ENCODE measurements at places on chromosomes 3 and 15. TPM values are rescaled to one million over a fixed set of nuclear protein-coding genes. Genes with fewer than 3 reads are reported as not detected.

DNA sequence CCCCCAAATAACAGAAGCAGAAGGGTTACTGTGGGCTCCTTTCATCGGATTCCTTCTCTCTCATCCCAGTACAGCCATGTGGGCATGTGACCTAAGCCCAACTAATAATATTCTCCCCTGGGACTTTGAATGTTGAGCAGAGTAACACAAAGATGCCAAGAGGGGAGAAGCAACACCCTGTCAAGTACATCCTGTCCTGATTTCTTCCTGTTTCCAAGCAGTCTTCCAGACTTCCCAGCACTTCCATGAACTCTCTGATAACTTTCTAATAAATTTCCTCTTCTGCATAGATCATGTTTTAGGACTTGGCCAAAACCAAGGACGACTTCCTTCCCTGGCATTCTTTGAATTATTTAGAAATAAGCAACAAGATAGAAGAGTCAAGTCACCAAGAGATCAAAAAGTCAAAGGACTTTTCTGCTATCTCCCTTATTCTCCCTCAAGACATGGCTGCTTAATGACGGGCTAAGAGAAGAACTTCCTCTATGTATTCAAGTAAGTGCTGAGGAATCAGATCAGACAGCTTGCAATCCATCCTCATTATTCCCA is 37.9 kb downstream of the CRYGS start:
- no peak for DNase-seq

- no peak for DNase-seq
Observed at GRCh38 chr3:45486136-45486535, 97.8 kb downstream of the LARS2 start.

SNTN gene
- not detected for total RNA-seq

ALDH1A3 gene
- 21.0 TPM for total RNA-seq

CEMIP gene
- 7.3 TPM for total RNA-seq

GRCh38 chr3:72690629-72691028 is 157.6 kb downstream of the SHQ1 start:
- DNase-seq, result no peak

GRCh38 chr3:179421500-179421899 is 29.8 kb downstream of the GNB4 start:
- peak; percentile 44 for DNase-seq

DNA sequence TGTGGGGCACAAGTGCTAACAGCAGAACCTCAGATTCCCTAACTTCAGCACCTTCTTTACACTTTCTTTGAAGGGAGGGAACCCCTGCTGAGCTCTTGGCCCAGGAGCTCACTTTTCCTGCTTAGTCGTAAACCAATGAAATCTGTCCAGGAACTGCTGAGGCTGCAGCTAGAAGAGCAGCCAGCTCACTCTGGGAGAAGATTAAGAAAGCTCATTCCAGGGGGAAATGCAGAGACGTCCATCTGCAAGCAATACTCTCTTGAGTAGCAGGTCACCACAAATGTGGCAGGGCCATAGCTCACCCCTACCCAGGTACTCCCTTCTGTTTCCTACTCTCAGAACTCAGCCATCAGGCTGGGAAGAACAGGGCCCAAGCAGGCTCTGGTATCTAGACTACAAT is 103.3 kb downstream of the WDR76 start:
- DNase-seq, result no peak

CHL1 gene
- total RNA-seq, result not detected

DNA sequence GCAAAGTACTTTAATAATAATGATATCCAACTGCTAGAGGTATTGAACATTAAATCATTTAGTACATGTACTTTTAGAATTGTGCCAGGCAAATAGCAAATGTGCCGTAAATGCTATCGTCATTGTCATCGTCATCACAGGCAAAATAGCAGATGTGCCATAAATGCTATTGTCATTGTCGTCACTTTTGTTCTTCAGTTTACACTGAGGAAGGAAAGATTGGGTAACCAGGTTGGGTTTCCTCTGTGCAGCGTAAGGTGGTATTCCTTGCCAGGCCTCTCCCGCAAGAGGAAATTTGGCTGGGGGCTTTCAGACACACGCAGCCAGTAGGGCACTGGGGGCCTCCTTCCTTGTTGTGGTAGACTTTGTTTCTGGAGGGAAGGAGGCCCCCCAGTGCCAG is 26.4 kb downstream of the ABHD17C start:
- DNase-seq, result no peak

DNA sequence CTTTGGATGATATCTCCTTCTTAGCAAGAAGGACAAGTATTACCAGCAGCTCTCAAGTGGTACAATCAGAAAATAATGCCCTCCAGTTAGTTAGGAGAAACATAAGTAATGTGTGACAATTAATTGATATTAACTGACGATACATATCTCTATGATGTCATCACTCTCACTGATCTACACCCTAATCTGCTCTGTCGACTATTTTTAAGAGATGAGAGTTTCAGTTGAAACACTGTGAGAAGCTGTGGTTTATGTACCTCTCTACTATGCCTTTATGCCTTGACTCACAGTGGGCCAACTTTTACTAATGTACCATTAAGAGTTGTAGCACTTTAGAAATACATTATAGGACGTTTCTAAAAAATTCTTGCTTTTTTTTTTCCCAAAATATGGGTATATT is 8.6 kb downstream of the CEP152 start:
- no peak for DNase-seq

HRG gene
- not detected for total RNA-seq

DNA sequence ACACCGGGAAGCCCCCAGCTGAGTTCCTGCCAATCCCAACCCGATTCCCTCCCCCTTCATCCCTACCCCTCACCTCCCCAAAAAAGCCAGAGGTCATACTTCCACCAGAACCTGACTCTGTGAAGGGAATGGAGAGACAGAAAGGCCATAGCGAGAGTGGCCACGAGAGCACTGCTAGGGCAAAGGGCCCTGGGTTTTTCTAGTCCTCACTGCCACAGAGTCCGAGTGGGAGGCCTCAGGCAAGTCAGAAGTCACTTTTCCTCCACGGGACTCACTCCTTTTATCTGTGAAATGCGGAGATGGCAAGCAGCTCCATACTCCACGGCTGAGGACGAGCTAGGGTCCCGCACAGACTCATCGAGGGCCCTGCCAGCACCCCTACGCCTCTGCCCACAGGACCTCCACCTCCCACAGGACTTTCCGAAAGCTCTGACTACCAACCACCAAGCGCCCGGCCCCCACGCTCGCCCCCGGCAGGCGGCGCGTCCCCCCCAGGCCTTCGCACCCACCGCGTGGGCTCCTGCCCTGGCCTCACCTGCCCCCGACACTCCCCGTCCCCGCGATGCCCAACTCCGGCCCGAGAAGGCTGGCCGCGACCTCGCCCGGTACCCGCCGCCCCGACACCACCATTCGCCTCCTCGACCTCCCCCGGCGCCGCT is 792 bp downstream of the ATP13A3 start:
- DNase-seq, result peak; percentile 57

GRCh38 chr3:45143673-45144671 is 2.2 kb downstream of the CDCP1 start:
- no peak for DNase-seq

DNA sequence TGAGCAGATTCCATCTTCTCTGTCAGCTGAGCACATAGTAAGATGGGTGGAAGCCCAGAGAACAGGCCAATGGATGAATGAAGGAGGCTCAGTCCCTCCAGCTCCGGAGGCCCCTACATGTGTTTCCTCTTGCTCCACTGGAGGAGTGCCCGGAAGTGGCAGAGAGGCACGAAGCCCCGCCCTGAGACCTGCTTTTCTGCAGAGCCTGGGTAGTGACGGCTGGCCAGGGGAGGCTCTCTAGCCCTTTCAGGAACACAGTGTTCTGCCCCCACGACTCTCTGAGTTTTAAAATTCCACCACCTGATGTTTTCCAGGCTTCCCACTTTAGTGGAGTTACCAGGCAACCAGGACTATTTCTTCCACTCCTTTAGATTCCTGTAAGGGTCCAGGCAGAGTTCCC is 149.4 kb upstream of the SLC6A11 start:
- DNase-seq, result no peak

DNA sequence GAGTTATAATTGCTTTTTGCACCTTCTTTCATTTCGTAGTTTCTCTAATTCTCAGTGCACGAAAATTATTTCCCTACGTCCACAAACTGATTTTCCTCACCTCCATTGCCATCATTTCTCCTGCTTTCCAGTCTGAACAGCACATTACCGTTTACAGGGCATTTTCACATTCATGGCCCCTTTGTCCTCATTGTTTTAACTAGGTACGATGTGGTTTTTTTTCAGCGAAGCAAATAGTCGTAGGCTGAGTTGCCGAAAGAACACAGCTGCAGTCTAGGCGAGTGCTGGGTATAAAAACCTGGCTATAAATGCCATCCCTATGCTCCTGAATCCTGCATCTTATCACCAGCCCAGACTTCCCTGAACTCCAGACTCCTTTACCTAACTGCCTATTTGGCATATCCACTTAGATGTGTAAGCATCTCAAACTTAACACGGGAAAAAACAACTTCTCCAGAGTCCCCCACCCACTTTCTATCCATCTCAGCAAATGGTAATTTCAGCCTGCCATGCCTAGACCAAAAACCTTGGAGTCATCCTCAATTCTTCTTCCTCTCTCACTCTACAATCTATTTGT is 691 bp upstream of the FSIP1 start:
- no peak for DNase-seq

MYEF2 gene
- 17.9 TPM for total RNA-seq

DNA sequence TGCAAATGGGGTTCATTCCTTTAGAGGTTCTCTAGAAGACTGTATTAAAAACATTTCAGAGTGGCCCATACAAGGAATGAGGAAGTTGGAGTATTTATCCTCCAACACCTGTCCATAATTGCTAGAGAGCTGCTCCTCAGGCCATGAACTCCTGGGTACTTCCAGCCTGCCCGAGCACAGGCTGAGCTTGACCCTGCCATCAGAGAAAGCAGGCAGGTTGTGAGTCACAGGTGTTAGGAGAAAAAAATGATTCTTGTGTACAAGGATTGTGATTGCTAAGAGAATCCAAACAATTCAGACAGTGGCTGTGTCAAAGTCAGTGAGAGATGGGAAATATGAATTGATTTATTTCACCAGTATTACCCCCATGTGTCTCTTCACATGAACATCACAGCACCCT is 156.8 kb upstream of the GADL1 start:
- DNase-seq, result no peak

DNA sequence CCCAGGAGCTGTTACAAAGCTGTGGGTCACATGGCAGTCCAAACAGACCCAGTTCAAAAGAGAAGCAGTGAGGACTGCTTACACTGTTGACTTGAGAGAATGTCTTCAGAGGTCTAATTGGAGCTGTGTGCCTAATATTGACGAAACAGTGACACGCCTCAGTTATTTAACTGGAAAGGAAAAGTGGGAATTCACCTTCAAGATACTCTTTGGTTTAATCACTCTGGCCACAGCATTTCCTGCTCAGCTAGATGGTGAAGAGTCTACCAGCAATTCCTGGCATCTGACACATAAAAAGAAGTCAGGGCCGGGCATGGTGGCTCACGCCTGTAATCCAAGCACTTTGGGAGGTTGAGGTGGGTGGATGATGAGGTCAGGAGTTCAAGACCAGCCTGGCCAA is 326.4 kb downstream of the SV2B start:
- no peak for DNase-seq

DNA sequence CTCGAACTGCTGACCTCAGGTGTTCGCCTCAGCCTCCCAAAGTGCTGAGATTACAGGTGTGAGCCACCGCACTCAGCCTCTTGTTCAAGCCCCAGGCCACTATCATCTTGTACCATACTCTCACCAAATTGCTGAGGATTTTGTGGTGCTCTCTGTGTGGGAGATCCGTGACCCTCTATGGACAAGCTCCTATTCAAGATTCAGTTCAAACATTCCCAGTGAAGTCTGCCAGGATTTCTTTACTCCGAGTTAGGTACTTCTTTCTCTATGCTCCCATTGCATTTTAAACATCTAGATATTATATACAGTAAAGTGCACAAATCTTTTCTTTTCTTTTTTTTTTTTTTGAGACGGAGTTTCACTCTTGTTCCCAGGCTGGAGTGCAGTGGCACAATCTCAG is 856 bp upstream of the TM4SF19 start:
- no peak for DNase-seq

GRCh38 chr15:80743189-80743833 is 35.9 kb upstream of the CEMIP start:
- DNase-seq, result peak; percentile 67

DNA sequence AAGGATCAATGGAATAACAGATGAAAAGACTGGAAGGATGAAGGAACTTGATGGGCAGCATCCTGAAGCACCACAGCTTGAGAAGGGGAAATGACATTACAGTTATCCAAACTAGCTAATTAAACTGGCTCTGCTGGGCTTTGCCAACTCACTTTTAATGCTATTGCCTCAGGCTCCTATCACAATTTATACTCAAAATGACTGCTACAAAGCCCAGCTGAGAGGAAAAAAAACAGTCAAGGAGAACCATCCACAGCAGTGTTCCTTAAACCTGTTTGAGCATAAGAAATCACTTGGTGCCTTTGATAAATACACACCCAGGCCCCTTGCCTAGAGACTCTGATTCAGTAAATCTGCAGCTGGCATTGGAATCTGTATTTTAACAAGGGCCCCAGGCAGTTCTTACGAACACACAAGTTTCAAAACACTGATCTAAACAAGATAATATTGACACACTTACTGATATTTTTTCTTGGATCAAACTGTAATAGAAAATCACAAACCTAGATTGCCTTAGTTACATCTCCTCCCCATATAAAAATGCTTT is 85.8 kb downstream of the MB21D2 start:
- DNase-seq, result no peak

DNA sequence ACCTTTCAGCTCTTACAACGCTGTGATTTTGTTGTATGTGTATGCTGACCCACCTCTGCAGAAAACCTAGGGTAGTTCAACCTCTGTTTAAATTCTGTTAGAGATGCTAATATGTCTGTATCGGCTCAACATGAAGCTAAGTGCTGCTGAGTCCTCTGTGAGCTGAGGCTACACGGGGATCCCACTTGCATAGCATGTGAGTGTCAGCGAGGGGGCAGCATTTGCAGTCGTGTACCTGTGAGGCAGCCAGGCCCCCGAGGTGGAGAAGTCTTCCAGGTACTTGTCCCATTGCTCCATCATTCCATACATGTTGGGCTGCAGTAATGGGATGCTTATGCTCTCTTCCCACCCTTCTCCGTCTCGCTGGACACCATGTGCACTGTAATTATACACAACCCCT is 3.7 kb downstream of the MKRN2OS start:
- no peak for DNase-seq

MRPL3 gene
- 260 TPM for total RNA-seq
